ENCODE measurements at places on chromosomes 16 and 17.

- no peak for DNase-seq
Observed at GRCh38 chr17:60586288-60586974, 13.6 kb upstream of the PPM1D start.

DNA sequence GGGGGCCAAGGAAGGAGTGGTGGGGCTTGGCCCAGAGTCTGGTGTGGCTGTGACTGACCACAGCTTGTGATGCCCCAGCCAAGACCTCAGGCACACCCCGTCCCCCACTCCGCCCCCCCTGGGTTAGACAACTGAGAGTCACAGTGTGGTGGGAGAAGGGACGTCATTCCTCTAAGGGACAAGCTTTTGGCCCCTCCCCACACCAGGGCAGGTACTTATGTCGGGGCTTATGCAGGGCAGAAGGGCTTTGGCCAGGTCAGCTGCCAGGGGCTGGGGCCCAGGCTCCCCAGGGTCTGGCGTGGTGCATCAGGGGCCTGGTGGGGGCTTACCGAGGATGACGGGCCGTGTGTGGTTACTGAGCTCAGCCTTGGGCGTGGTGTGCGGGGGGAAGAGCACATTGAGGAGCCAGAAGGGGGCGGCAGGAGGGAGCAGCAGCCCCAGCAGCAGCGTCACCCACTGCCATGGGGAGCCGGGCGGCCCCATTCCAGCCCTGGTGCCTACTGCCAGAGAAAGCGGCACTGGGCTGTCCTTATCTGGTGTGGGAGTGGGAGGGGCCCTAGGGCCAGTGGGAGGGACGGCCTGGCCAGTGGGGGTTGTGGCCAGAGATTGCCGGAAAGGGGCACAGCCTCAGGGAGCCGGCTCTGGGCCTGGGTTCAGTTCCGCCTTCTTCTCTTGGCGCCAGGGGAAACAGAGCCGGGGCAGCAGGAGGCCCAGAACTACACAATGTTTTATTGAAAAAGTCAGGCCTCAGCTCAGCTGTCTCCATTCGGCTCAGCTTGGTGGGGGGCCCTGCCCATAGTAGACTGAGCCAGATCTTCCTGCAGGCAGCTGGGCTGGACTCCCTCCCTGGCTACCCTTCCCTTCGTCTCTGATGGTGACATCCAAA is at the start of gene LCAT:
Gene LCAT, minus strand, starts transcription at position 502 of the 886 bp plus-strand sequence. Its CDS starts 19 bp downstream, at position 483.
- DNase-seq, result no peak

DNA sequence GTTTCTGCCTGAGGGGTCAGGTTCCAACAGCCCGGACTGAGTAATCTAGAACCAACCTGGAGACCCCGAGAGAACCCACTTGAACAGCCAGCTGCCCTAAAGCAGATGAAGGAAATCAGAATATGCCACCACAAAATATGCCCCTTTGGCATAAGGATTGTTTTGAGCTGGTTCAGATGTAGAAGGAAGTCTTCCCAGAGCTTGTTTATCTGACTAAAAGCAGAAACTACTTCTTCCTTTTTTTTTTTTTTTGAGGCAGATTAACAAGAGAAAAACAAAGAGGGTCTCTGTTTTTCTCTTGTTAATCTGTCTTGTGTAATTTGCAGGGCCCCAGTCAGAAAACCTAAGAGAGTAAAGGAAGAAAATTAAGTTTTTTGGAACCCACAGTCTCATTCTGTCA is 53.0 kb downstream of the PECAM1 start:
- DNase-seq, result no peak

- no peak for DNase-seq
Observed at GRCh38 chr17:332558-333322, 19.9 kb downstream of the RPH3AL start.

- no peak for DNase-seq
Observed at GRCh38 chr17:8015957-8016631, 13.7 kb downstream of the GUCY2D start.

DNA sequence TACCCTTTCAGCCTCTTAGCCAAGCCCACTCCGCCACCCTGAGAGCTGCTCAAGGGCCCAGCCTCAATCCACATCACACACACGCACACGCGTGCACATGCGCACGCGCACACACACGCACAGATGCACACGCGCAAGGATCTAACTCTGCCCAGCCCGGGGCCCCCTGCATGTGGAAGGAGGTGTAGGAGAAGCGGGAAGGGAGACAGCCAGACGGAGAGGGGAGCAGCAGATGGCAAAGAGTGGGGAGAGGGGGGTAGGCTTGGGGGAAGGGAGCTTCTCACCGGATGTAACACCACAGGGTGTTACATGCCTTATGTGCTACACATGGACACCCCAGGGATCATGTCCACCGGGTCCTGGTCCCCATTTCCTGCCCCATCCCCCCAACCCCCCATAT is 15.3 kb downstream of the DLG4 start:
- no peak for DNase-seq

- DNase-seq, result no peak
Observed at GRCh38 chr17:76626442-76626841, 17.1 kb downstream of the ST6GALNAC1 start.

GRCh38 chr17:66309793-66310192 is 7.4 kb downstream of the PRKCA start:
- DNase-seq, result no peak

DNA sequence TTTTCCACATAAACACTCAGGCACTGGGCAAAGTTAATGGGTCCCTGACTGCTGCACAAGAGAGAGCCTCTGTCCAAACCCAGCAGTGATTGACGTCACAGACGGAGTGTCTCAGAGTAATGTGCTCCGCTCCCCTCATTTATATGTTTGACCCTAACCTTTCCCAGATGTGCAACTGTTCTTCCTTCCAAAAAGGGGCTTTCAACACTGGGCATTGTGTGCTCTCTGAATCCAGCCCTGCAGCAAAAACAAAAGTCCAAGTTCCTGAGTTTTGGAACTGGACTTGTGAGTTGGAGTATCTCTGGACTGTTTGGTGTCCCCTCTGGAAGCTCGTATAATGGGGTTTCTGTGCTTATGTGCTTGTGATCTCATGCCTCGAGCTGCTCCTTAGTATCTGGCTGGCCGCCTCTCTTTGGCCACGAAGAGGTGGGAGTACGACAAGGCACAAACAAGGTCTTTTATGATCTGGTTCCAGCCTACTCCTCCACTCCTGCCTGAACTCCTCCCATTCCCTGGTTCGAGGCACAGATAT is 76.4 kb upstream of the SMIM36 start:
- DNase-seq, result no peak

- no peak for DNase-seq
Observed at GRCh38 chr17:17724307-17725010, 43.2 kb downstream of the RAI1 start.

DNA sequence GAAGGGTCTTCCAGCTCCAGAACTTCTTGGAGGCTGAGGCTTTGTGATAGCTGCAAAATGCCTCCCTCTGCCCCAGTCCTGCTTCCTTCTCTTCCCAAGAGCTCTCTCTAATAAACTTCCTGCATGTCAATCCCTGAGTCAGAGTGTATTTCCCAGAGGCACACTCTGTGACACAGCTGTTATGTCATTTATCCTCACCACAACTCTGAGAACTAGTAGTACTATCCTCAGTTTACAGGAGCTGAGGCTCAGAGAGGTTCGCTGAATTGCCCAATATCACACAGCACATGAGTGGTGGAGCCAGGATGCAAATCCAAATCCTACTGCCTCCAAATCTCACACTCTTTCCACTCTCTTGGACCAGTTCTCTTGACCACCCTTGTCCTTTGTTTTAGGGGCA is 20.0 kb downstream of the UNC45B start:
- no peak for DNase-seq

DNA sequence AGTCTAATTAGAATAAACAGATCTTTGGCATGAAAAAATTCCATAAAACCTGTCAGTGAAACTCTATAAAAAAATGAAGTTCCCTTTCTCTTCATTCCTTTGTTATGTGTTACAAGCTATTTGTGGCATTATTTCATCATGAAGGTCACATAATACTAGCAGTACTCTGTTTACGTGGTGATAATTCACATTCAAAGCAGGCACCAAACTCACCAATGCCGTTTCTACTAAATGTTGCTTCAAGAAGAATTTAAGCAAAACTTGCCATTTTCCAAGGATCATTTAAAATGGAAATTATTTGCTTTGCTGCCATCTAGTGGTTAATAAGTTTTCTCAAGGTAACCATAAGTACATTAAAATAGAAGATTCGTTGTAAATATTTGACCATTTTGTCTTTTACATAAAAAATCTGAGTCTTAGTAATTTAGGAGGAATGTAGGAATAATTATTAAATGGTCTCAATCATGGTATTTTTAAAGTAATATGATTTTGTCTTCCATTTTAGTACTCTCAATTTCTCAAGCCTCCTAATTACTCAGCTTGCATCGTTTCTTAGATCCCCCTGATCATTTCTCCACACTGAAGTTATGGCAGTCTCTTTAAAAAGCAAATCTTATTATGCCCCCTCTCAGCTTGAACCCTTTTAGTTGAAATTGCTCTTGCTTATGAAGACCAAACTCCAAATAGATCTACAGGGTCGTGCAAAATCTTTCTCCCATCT is 80.8 kb downstream of the OMG start:
- no peak for DNase-seq

DNA sequence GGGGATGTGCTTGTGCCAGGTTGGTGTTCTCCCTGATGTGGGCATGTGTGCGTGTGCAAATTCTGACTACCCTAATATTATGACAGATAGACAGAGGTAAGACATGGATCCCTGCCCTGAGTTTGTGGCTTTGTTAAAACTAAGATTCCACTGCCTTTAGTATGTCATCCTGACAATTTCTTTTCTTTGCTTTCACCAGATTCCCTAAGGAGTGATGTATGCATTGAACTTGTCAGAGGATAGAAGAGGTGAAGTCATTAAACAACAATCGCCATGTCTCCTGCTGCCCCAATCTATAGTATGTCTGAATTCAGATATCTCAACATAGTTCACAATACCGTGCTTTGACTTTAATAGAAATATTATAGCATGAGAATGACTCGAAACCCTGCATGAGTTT is 137.1 kb upstream of the ELAC2 start:
- no peak for DNase-seq

DNA sequence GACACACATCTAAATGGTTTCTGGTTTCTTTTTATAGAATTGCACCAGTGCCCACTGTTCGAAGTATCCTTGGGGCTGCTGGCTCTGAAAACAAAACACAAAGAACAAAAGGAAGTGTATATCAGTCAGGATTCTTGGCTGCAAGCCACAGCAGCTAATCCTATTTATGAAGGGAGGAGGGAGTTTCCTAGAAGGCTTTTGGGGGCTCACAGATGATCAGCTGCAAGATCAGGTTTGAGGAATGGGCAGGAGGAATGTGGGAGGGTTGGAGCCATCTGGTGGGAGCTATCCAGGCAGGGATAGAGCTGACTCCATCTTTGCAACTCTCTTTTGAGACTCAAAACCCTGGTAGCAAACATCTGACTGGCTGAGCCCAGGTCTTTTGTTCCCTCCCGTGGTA is 118.3 kb upstream of the EEF2KMT start:
- DNase-seq, result no peak

GRCh38 chr17:42457107-42457792 is 1.4 kb upstream of the ATP6V0A1 start:
- no peak for DNase-seq

GRCh38 chr17:38546396-38546795 is 59.4 kb downstream of the SRCIN1 start:
- no peak for DNase-seq

GRCh38 chr17:47231334-47231733 is 22.2 kb downstream of the MYL4 start:
- DNase-seq, result no peak

GRCh38 chr16:68470461-68471150 is 22.3 kb upstream of the SMPD3 start:
- no peak for DNase-seq

GRCh38 chr17:9700136-9700535 is 54.8 kb downstream of the USP43 start:
- DNase-seq, result no peak

DNA sequence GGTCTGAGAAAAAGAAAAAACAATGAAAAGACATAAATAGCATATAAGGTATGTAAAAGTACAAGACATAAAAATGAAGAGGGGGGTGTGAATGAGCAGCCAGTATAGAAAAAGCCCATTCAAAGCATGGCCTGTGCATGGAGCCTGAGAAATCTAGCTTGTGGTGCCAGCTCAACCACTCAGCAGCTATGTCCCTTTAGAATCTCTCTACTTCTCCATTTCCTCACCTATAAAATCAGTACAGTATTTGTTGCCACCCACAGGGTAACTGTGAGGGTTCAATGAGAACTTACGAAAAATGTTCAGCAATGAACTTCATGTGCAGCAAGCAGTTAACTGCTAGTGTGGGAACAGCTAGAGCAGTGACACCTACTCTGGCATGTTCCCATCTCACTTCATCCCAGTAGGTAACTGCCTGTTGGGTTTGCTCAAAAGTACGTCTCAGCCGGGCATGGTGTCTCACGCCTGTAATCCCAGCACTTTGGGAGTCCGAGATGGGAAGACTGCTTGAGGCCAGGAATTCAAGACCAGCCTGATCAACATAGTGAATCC is 15.3 kb downstream of the CYTH1 start:
- no peak for DNase-seq

DNA sequence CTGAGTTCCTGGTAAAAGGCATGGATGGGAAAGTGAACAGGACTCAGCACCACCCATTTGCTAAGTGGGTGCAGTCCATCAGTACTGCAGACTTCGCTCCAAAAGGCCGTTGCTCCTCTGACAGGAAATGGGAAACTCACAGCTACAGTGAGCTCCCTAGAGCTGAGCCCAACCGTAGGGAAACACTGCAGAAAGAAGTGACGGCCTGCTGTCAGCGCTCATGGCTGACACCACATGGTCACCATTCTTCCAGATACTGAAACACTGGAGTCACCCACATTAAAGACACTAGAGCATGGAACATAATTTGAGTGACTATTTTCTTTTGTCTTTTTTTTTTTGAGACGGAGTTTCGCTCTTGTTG is 31.9 kb downstream of the UBE2O start:
- DNase-seq, result no peak

- DNase-seq, result no peak
Observed at GRCh38 chr16:61007694-61008093, 1028.5 kb downstream of the CDH8 start.

GRCh38 chr17:80588702-80589383 is 44.2 kb downstream of the RPTOR start:
- DNase-seq, result no peak

GRCh38 chr17:62870030-62870541 is 62.0 kb upstream of the MARCHF10 start:
- DNase-seq, result no peak

- DNase-seq, result no peak
Observed at GRCh38 chr17:17055286-17056155, 13.3 kb downstream of the MPRIP start.

- no peak for DNase-seq
Observed at GRCh38 chr17:48751733-48752398, 23.3 kb upstream of the HOXB13 start.

GRCh38 chr17:6380915-6381438 is 53.9 kb downstream of the AIPL1 start:
- DNase-seq, result no peak
